T-helper 1 cell (primary cell): ENCODE measurements at places on chromosomes 2 and 18.
A peak's percentile ranks its signal among the peaks of the same experiment; 100 is the strongest.

GRCh38 chr2:199662255-199662654 lies 188.7 kb downstream of the FTCDNL1 start:
- no peak for DNase-seq

DNA sequence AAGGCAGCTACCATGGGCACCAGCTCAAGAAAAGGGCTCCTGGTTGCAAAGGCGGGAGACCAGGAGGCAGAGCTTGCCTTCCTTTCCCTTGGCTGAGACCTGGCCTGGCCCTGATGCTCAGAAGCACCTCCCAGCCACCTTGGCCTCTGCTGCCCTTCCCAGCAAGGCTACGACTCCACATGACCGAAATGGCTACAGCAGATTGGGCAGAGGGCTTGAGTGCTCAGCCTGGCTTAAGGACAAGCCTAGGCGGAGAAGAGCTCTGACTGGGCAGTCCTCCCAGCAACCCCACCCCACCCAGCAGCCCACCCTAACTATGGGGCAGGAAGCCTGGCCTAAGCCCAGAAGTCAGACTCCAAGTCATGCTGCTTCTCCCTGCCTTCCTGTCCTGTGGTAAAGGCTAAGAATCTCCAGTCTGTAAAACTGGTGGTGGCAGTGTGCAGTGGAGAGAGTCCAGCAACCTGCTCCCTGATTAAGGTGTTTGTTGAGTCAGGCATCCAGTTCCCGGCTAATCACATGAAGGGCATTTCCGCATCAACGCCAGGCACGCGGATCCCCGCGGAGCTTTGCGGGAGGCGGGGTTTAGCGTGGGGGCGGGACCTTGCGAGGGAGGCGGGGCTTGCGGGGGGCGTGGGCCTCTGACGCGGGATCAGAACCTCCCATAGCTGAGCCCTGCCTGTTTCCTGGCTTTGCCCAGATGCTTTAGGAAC lies 256.0 kb downstream of the BCL11A start:
- DNase-seq, result no peak

DNA sequence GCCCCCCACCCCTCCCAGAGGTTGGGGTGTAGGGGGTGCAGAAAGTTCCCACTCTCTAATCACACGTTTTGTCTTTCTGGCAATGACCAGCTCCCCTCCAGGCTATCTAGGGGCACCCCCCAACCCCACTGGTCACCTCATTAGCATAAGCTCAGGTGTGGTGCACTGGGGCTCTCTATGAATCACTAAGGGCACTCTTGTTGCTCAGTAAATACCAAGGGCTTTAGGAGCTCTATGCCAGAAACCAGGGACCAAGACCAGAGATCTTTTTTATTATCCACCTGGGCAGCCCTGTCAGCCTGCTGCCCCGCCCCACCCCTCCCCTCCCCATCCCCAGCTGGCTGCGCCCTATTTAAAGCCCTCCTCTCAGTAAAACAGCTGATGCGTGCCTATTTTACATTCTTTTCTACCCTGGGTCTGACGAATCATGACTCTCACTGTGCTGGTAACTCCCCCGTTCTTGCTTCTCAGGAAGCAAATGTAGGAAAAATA lies 24.3 kb downstream of the NCK2 start:
- DNase-seq, result no peak

- no peak for DNase-seq
Measured at GRCh38 chr2:236618370-236618769, 48.7 kb downstream of the ACKR3 start.

DNA sequence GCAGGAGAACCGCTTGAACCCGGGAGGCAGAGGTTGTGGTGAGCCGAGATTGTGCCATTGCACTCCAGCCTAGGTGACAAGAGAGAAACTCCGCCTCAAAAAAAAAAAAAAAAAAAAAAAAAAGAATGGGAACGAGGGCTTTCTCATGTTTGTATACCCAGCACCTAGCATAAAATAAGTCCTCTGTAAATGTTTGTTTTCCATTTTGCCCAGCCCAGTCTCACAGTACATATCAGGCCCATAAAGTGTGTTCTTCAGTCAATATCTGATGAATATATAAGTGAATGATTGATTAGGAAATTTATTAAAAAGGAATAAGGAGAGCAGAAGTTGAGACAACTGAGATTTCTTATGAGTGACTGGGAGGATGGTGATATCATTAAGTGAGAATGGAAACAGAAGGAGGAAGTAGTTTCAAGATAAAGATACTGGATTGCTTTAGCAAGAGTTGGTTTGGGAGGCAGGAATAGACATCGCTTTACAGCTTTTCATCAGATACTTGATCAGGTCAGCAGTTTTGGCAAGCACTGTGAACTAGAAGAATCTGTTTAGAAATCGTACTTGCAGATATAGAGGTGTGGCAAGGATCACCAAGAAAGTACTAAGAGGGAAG lies 327.5 kb downstream of the KIAA1328 start:
- no peak for DNase-seq

GRCh38 chr2:122692400-122693083 lies 937.1 kb downstream of the TSN start:
- no peak for DNase-seq

- DNase-seq, result no peak
Measured at GRCh38 chr2:12504443-12504842, 212.3 kb upstream of the TRIB2 start.

DNA sequence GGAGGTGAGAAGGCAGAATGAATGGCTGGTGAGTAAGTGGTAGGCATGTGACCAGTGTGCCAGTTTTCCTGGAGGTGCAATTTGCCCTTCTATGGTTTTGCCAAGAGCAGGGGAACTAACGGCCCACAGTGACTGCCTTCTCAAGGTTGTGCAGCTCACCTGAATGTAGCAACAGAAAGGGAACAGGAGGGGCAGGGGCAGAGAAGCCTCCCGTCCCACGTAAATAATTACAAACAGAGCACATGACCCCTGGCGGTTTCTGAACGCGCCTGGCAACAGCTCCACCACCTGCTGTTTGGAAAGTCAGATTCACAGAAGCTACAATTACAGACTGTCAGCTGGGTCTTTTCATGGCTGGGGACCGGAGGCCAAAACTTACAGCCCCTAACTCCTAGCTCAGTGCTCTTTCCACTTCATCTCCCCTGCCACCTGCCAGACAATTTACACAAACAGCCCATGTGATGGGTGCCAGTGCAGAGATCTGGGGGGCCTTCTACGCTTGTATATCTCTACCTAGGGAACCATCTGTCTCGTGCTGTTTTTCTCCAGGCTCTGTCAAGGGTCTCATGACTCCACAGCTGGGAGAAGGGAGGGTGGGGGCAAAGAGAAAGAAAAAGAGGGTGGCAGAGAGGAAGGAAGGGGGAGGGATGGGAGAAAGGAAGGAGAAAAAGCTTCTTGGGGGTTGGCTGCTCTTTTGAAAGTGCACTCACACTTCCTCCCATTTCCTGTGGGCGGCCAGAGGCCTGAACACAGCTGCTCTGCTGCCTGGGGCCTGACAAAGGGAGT lies 69.6 kb downstream of the POLR1A start:
- peak; percentile 45 for DNase-seq

GRCh38 chr18:38174594-38174993 lies 609.0 kb upstream of the CELF4 start:
- no peak for DNase-seq

DNA sequence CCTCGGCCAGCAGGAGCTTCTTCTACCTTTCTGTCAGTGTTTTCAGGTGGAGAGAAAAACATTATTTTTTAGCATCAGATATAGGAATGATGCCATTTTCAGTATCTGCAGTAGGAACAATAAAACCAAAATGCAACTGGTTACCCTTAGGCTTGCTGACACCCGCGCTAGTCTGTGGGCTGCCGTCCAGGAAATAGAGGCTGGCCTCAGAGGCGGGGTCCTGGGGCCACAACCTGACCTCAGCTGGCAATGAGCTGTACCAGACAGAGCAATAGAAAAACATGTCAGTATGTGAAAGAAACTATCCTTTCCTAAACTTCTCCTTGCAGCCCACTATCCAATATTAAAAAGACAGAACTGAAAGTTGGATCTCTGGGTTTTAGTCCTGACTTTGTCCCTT lies 4.6 kb upstream of the ST6GAL2 start:
- no peak for DNase-seq

DNA sequence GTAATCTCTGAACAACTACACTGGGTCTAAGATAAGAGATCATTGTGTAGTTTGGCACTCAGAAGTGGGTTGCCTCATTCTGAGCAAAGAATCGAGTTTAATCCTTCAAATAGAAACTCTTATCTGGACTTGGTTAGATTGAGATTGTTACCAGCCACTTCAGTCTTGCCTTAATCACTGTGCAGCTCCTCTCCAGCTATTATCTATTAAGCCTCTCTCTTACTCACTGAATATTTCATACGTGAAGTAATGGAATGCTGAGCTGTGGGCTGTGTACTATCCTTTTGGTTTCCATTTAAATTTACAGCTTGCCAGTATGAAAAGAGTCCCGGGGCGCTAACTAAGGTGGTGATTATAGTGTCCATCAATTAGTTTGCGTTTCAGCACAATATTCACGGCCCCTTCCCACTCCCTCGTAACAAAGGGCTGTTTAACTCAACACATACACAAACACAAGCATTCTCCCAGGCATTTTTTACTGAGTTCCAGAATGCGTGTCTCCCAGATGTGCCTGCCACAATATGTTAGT lies 65.7 kb upstream of the NCKAP5 start:
- no peak for DNase-seq

DNA sequence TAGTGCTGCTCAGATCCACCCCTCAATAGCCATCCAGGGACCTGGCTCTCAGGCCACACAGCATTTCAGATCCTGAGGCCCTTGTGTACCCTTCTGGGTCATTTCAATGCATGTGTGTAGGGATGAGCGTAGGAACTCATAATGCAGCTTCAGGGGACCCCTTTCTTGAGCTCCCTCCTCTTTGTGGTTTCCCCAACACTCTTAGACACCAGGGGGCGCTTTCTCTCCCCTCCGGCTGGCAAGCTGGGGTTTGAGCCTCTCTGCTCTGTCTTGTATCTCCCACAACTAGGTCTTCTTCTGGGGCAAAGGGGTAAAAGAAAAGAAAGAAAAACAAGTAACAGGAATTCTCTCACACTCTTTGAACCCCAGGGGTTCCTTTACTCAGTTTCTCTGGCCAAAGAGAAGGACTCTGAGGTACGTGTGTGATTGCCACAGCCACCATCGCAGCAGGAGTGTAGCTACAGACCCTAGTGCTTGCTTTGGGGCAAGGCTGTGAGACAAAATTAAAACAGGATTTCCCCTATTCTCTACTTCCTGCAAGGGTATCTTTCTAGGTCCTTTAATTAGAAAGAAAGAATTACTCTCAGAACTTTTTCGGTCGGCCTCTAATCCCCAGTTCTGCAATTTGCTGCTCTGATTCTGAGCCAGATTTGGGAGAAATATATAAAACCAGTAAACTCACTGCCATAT lies 38.0 kb downstream of the CABYR start:
- peak; percentile 19 for DNase-seq

- DNase-seq, result no peak
Measured at GRCh38 chr2:150292807-150293206, 194.7 kb downstream of the RND3 start.

DNA sequence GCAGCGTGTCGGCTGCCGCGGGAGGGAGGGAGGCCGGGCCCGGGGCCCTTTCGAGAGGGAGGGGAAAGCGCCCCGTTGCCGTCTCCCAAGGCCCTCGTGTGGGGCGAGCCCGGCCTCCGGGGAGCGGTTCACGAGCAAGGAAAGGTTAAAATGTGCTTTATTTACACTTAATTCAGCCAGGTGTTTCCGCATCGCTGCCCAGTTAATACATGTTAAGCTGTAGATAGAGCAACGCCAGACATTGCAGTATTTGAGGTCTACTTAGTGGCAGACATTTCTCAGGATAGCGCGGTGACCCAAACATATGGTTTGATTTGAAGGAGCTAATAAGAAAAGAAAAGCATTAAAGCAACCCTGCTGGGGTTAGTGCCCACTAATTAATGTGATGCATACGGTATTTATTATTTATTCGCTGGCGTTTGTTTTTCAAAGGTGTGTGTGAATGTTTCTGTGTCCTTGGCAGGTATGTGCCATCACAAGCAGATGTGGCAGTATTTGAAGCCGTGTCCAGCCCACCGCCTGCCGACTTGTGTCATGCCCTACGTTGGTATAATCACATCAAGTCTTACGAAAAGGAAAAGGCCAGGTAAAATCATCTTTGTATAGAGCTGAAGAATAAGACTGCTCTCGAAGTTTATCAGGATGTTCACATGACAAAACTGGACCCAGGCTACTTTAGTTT lies 571 bp downstream of the EEF1B2 start:
- peak; percentile 43 for DNase-seq
